Astrocyte of the hippocampus (primary cell): ENCODE measurements at places on chromosomes 5 and 9.
A peak's percentile ranks its signal among the peaks of the same experiment; 100 is the strongest.

DNA sequence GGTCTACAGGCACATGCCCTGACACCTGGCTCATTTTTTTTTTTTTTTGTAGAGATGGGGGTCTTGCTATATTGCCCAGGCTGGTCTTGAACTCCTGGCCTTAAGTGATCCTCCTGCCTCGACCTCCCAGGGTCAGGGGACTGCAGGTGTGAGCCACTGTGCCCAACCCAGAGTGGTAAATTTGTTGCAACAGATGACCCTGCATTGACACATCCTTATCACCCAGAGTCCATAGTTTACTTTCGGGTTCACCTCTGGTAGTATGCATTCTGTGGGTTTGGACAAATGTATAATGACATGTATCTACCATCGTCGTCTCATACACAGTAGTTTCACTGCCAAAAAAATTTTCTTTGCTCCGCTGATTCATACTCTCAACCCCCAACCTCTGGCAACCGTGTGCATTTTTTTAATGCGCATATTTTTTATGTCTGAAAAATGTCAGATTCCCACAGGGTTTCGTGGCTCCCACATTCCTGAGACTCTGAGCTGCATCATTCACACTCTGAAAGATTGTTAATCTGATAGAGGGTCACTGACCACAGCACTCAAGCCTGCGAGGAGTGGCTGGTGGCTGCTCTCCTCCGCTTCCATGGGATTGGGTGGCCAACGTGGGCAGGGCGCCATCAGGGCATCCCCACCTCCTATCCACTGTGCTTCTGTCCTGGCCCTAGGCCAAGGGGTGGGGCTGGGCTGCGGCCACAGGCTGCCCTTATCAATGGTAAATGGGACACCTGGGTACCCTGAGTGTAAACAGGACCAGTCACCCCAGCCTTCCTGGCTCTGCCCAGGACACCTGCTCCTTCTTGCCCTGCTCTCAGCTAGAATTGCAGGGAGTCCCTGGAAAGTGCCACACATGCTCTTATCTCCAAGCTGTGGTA lies 9.6 kb downstream of the NDST1 start:
- DNase-seq = peak; percentile 92

GRCh38 chr9:134474055-134474370 lies 147.8 kb downstream of the RXRA start:
- DNase-seq = peak; percentile 60

- DNase-seq = no peak
Observed at GRCh38 chr9:112002131-112002846, 105.7 kb downstream of the UGCG start.

GRCh38 chr9:114288193-114289091 lies 34.5 kb upstream of the ORM1 start:
- DNase-seq = peak; percentile 86

- DNase-seq = no peak
Observed at GRCh38 chr5:35246411-35246810, 16.1 kb upstream of the PRLR start.

GRCh38 chr5:32531885-32532520 lies 53.4 kb upstream of the SUB1 start:
- peak; percentile 39 for DNase-seq

DNA sequence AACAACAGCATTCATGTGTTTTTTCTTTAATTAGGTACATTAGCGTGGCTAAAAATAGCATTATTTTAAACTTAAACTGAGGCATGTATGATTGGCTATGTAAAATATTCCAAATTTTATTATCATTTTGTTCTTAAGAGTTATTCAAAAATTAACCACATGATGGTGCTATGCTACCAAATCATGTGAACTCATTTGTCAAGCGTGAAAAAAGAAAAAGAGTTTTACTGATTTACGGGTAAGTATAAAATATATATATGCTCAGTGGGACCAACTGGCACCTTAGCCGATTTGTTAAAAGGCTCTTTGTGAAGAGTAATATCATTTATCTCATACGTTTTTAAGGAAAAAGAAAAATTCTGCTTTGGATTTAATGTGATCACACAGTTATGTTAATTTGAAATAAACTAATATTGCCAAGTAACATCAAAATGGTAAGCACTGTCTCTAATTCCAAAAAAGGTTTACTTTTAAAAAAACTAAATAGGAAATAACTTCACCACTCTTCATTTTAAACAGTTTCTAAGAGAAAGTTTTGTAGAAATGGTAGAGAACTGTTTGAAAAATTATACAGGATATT lies 1042.3 kb downstream of the CDH12 start:
- peak; percentile 9 for DNase-seq

DNA sequence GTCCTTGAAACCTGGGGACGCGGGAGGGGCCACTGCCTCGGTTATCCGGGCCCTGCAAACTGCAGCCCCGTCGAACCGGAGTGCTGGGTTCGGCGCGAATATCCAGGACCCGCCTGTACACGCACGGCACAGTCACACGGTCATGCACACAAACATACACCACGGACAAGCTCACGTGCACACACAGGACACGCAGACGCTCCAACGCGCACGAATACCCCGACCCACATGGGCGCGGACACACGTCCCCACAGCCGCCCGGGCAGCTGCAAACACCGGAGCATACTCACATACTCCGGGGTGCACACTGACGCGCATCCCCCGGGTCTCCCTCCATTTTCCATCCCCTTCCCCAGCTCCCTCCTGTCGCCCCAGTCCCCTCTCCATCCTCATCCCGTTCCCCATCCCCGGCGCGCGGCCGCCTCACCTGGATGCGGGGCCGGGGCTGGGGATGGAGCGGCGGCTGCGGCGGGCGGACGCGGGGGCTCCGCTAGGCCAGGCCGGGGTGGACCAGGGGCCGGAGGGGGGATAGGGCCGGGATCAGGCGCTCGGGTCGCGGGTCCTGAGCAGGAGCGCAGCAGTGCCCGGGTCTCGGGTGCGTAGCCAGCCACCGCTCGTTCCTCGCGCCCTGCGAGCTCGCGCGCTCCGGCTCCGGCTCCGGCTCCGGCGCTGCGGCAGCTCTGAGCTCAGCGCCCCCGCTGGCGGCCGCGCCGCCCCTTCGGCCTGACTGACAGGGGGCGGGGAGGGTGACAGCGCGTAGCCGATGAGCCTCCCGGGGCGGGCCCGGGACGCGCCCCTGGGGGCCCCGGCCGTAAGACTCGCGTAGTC lies at the start of the genes EIF4E1B and SNCB:
Gene EIF4E1B (plus strand): TSS at position 823 of the 828 bp plus-strand sequence. CDS start 12,113 bp downstream, outside the sequence.
Gene SNCB (minus strand): TSS at position 682 of the 828 bp plus-strand sequence. CDS start 880 bp downstream, outside the sequence.
- DNase-seq = peak; percentile 80

DNA sequence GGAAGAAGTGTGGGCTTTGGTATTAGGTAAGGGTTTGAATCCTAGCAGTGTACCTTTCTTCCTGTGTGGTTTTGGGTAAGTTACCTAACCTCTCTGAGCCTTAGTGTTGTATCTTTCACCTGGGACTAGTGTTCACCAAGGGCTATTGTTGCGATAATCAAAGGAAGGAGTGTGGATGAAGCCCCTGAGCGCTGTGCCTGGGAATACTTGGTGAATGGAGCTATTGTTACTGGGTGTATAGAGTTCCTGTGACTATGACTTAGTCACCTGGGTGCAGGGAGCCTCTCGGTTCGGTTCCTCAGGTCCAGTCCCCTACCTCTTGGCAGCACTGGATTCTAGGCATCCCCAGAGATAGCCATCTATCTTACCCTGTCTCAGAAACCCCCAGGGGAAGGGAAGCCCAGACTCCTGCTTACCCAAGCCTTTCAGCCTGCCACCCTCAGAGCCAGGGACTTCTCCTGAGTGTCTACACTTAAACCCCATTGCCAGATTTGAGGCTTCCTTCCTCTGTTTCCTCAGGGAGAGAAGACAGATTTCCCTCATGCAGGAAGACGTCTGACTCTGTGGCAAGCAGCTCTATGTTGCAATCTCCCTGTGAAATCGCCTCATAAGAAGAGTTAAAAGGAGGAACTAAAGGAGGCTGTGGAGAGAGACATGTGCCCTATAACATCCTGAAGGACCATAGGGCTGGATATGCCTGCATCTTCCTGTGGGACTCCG lies 181.0 kb upstream of the PITX1 start:
- DNase-seq = no peak
